ENCODE measurements at places on chromosomes 7 and 10. TPM values are rescaled to one million over a fixed set of nuclear protein-coding genes. Genes with fewer than 3 reads are reported as not detected.

- no peak for DNase-seq
Observed at GRCh38 chr7:104584620-104585019, 256.2 kb downstream of the LHFPL3 start.

IQUB gene
- 5.4 TPM for polyA plus RNA-seq

GTPBP10 gene
- 32.1 TPM for polyA plus RNA-seq

GRCh38 chr10:102769375-102770107 is 25.8 kb downstream of the WBP1L start:
- DNase-seq, result no peak

CYP3A5 gene
- 2.0 TPM for polyA plus RNA-seq

GRCh38 chr7:122790591-122790990 is 87.9 kb upstream of the RNF148 start:
- no peak for DNase-seq

- DNase-seq, result no peak
Observed at GRCh38 chr10:17290226-17290625, 62.2 kb downstream of the VIM start.

TMEM270 gene
- polyA plus RNA-seq, result 0.08 TPM

DNA sequence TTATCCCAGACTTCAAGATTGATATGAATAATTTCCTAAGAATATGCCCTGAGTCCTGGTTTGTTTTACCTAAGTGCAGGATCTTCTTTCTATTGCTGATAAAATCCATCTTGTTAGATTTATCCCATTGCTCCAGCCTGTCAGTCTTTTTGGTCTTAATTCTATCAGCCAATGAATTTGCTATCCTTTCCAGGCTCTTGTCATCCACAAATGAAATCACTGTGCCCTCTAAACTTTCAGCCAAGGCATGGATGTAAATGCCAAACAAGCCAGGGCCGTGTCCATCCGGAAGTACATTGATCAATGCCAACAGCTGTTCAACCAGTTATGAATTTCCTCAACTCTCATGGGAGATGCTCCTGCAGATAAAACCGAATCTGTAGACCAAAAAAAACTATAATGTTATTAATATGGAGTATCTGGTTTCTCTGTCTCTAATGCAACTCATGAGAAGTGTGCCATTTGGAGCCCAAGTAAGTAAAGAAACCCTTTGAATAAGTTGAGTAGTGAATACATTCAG is 40.0 kb downstream of the NPY start:
- no peak for DNase-seq

DNA sequence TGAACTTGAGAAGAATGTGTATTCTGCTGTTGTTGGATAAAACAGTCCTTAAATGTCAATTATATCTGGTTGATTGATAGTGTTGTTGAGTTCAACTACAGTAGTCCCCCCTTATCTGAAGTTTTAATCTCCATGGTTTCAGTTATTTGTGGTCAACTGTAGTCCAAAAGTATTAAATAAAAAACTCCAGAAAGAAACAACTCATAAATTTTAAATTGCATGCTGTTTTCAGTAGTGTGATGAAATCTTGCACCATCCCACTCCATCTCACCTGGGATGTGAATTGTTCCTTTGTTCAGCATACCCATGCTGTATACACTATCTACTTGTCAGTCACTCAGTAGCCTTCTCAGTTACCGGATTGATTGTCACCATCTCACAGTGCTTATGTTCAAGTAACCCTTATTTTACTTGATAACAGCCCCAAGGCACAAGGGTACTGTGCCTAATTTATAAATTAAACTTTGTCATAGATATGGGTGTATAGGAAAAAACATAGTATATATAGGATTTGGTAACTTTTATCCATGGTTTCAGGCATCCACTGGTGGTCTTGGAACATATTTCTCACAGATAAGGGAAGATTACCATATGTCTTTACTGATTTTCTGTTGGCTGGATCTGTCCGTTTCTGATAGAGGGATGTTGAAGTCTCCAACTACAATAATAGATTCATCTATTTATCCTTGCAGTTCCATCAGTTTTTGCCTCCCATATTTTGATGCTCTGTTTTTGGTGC is 57.1 kb downstream of the AOAH start:
- no peak for DNase-seq

GRCh38 chr7:26376175-26376917 is 84.7 kb downstream of the SNX10 start:
- no peak for DNase-seq

UPK3B gene
- polyA plus RNA-seq, result 4.1 TPM

GPR26 gene
- 0.01 TPM for polyA plus RNA-seq

GRCh38 chr7:150797661-150798060 is 2.5 kb downstream of the TMEM176B start:
- DNase-seq, result no peak

- DNase-seq, result no peak
Observed at GRCh38 chr7:83947260-83947659, 247.3 kb downstream of the SEMA3A start.

Measured in right renal pelvis (tissue), 4 donors.